ENCODE measurements at places on chromosomes 2 and 18.
A peak's percentile ranks its signal among the peaks of the same experiment; 100 is the strongest.

- no peak for DNase-seq
These were observed 35.5 kb downstream of the ICOS start for GRCh38 chr2:203972066-203972465.

DNA sequence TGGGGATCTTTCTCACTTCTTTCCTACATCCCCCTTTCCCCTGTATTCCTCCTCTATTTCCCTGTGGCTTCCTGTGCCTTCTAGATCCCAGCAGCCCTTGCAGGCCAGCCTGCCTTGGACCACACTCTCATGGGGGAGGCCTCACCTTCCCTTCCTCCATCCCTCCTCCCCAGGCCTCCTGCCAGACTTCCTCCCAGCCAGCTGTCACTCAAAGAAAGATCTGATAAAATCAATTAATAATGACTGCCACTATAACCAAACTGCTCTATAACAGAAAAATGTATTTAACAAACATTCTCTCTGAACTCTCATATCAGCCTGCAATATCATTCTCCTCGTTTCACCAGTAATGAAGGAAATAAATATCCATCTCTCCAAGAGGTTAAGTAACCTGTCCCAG is 144.9 kb upstream of the SIX2 start:
- DNase-seq: no peak

GRCh38 chr2:238698072-238698352 is 149.9 kb upstream of the TWIST2 start:
- no peak for DNase-seq

DNA sequence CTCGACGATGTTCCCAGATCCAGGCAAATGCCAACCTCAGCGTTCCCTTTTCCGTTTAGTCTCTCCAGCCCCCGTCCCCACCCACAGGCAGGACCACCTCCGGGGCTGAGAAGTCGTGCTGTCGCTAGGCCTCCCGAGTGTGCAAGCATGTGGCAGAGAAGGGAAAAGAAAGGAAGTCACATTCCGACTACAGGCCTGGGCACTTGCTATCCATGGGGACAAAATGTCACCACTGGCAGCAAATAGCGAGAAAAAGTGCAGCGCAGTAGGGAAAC is 420 bp downstream of the PIGN start:
- no peak for DNase-seq

DNA sequence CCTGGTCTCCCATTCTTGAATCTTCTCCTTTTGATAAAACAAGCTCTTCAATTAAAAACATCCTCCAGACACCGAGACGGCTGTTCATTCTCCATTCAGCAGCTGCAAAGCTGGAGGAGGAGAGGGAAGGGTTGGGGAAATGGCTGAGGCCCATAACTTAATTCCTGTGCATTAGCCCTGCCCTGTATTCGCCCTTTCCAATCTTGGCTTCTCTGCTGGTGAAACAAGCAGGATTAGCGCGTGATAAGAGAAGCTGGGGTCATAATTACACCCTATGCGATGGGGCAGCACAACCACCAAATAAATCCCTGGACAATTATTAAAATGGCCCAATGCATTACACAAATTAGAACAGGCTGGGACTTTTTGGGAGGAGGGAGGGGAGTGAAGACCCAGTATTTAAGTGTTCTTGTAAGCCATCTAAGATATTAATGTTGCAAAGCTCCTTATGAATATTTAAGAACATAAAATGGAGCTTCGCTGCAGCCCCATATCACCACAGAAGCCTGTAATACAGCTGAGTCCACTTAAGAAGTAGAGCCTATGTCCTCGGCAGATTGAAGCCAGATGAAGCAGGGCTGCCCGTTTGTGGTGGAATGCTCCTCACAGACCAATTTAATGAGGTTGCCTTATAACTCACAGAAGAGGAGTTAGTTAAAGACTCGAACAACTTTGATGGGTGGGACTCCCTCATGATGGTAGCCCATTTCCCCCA is 176.6 kb upstream of the SKOR2 start:
- no peak for DNase-seq

- no peak for DNase-seq
These were observed 29.8 kb upstream of the ARMC9 start for GRCh38 chr2:231168460-231169139.

DNA sequence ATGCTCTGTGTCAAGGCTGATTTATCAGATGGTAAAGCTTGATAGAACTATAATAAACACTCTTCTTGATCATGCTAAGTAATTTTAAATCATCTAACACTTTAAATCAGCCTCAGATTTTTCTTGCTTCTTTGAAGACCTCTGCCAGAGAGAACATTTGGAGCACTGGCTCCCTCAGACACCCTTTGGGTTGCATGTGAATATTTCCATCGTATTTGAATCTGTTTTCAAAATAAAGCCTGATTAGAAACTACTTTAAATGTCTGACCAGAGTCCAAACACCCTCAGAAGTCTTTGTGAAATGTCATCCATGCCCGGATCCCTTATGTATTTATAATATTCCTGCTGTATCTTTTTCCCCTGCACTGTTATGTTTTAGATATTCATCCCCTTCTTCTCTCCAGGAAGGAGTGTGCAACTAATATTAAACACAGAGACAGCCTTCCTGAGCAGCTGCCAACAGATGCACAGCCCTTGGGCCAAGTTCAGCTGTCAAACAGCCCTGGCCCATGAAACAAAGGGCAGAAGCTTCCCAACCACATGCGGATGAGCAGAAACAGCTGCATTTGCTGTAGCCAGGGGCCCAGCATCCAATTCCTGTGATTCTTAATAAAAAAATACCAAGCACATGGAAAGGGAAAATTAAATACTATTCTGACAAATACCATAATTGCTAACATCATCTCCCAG is 46.5 kb downstream of the DPP10 start:
- DNase-seq: no peak

DNA sequence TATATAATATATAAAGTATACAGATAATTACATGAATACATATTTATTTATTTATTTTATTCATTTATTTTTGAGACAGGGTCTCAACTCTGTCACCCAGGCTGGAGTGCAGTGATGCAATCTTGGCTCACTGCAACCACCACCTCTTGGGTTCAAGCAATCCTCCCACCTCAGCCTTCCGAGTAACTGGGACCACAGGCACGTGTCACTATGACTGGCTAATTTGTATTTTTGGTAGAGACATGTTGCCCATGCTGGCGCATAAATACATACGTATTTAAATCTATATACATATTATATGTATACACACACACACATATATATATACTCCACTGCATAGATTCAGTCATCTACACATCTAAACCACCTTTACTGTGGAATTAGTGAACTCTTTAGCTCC is 20.6 kb upstream of the NDUFV2 start:
- DNase-seq: no peak

DNA sequence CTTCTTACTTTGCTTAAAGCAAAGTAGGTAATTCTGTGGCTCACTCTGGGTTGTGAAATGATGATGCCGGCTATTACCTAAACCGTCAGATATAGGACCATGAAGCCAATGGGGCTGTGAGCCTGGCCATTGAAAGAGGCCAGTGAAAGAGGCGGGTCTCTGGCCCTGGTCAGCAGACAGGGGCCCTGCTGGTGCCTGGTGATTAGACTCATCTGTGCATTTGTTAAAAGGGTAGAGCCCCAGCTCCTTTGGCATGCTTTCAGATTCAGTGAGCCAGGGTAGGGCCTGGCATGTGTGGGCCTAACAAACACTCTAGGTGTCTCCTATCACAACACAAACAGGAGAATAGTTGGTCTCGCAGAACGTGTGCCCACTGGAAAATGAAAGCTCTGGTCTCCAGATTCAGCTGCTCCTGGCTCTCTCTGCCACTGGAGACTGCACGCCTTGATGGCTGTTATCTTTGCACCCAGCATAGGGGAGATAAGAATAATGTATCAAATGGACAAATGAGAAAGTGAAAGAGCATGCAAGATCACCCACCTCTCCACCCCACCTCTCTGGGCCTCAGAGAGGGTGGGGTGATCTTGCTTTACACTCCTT is 6.9 kb downstream of the LRRC30 start:
- DNase-seq: no peak

DNA sequence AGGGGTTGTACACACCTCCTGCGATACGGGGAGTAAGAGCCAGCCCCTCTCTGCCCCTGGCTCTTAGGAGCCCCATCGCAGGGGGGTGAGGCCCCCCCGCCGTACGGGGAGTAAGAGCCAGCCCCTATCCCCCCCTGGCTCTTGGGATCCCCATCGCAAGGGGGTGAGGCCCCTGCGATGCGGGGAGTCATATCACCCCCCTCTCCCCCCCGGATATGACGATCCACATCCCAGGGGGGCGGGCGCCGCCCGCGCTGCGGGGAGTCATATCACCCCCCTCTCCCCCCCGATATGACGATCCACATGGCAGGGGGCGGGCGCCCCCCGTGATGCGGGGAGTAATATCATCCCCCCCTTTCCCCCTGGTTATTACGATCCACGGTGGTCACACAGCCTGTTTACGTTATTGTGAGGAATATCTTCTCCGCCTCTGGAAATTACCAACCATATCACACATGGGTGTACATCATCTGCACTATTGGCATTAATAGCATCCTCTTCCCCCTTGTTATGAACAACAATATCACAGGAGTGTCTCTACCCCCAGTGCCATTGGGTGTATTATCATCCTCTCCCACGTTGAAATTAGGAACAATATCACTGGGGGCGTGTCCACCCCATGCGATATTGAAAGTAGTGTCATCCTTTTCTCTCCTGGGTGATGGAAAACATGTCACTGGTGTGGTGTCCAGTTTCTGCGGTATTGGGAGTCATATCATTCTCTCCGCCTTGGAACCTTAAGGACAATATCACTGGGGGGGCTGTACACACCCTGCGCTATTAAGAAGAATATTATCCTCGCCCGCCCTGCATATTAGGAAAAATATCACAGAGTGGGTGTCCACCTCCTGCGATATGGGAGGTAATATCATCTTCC is 24.7 kb upstream of the NAGK start:
- DNase-seq: no peak

DNA sequence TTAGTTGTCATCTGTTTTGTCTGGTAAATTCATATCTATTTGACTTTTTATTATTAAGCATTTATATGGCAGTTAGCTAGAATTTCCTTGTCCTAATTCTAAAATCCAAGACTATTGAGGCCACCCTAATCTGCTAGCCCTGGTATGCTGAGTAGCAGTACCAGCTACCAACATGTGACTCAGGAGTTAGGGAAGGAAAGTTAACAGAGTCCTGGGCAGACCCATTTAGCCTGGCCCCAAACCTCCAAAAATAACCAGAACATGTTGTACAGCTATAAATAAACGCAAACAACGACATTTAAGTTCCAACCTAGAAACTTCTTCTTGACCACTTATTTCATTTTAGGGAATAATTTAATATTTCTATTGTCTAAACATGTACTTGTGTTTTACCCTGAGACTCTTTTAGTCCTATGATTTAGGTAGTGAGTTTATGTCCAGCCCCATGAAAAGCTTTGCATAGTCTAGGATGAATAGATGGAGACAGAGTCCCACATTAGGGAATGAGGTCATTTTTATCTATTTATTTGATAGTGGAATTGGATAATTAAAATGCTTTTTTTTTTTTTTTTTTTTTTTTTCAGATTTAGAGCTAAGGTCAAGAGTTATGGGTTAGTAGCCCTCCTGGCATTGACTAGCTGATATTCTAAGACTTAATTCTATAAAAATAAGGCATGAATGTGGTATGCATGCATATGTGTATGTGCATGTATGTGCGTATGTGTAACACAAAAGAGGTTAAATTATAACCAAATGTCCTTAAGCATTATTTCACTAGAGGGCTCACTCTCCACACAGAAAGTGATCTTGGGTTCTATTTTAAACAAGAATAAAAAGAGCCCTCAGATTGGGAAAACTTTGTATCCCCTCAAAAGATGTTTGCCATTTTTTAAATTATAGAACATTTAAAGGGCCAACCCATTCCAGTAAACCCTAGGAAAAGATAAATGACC is 160.1 kb upstream of the MAPRE2 start:
- no peak for DNase-seq

DNA sequence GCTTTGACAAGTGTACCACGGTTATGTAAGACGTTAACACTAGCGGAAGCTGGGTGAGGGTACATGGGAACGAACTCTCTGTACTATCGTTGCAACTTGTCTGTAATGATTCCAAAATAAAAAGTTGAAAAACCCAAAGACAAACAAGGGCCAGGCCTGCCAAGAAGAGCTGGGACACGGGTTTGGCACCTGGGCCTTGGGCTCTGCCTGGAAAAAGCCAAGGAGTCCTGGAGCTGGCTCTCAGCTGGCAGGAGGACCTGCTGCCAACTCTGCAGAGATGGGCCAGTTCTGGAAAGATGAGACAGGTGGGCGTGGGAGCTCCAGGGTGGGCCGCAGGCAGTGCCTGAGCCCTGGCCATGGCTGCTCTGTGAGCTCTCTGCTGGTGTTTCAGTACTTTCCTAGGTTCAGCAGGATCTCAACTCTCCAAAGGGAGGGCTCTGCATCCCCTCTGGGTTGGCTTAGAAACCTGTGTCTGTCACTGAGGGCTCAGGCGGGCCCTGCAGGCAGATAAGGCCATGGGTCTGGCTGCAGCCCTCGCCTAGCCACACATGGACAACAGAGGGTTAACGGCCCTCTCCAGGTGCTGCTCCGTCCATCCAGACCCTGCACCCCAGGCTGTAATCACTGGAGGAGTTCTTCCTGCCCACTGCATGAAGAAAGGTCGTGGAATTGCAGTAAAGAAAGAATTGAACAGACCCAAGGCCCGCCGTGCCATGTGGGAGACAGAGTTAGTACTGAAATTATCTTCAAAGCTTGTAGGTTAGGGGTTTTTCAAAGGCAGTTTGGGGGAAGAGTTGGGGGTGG is 89.9 kb downstream of the RHOB start:
- DNase-seq: peak; percentile 46

- no peak for DNase-seq
These were observed 503.2 kb upstream of the CNTNAP5 start for GRCh38 chr2:123521854-123522253.

DNA sequence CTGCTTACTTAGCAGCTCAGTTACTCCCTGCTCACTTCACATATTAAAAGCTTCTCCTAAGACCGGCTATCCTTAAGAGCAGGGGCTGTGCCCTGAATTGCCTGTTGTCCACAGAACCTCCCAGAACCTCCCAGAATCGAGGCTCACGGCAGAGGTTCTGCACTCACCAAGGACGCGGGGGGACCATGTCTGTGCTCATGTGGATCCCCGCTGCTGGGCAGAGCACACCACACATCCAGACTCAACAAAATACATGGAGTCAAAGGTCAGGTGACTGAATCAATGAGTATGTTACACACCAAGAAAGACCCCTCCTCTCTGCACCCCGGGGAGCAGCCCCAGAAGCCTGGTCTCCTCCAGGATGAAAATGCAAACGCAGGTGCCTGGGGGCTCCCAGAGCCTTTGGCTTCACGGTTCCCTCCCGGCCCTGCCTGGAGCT is 149.0 kb downstream of the MBP start:
- no peak for DNase-seq

GRCh38 chr18:67359873-67360838 is 156.4 kb downstream of the DSEL start:
- no peak for DNase-seq

- DNase-seq: no peak
These were observed 124.0 kb downstream of the MDH1 start for GRCh38 chr2:63712748-63713147.
